ENCODE measurements at places on chromosomes 5 and 9.

DNA sequence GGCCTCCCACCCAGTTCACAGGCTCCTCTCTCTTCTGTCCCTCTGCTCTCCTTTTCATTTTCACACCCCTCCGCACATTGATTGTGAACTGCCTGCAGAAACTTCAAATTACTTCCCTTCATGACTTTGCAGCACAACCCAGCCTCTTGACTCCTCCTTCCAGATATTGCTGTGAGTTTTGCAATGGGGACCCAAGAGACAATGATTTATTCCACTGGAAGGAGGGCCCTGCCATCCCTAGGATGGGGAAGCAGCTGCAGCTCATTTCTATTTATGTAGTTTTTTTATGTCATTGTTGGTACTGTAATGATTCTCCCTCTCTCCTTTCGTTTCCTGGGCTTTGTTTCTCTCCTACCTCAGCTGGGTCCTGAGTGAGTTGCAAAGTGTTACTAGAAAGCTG is 364.9 kb downstream of the ICE1 start:
- no peak for DNase-seq

DNA sequence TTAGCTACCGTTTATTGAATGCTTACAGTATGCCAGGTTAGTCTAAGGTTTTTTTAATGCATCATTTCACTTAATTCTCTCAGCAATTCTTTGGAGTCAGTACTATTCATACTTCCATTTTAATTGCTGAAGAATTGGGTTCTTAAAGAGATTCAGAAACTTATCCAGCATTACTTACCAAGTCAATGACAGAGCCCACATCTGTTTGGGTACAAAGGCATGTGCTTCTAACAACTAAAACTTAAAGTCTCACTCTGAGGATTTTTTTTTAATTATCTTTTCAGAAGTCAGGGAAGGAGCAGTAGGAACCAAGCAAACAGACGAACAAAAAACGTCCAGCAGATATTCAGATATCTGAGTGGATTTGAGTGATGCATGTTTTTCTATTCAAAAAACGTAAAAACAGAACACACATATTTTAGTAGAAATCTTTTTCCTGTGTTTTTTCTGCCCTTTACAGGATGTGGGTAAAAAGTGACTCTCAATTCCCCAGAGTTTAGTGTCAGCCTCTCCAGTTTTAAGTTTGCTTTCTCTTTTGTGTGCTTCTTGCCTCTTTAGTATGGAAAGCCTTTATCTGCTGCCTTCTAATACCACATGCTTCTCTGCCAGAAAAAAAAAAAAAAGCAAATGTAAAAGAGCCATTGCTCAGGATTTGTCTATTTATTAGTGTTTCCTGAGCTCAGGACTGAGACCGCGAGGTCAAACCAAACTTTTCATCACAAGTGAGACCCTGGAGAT is 118.0 kb downstream of the PRKACG start:
- no peak for DNase-seq

DNA sequence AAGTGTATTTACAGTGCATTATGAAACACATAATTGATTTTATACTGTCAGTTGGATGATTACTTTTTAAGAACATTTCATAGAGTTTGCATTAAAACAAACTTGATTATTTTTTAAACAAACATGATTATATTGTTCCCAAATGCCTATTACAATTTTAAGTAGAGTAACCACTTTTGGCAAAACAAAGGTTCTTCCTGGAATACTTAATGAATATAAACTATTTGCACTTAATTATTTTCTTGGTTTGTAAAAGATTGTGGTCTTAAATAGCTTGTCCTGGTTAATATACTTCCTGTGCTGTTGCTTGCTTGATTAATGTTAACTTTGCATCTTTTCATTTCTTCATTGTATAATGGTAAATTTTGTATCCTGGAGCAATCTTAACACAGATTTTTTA is 180.0 kb downstream of the CDH12 start:
- no peak for DNase-seq

GRCh38 chr9:133306242-133307204 is 29.5 kb downstream of the SURF6 start:
- DNase-seq: no peak

DNA sequence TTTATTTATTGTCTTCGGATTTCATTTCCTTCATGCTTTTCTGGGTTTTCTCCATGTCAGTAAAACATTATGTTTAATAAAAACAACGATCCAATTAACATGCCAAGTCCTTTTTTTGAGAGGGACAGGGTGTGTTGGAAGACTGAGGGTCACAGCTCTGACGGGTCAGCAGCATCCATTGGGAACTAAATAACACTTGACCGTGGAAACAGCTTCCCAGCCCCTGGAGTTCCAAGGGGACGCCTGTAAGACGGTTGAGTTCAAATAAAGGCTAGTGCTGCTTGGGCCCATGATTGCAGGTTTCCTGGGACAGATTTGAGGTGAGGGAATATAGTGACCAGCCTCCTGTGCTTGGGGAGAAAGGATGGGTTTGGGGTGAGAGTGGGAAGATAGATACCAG is 30.4 kb upstream of the NEURL1B start:
- DNase-seq: no peak

DNA sequence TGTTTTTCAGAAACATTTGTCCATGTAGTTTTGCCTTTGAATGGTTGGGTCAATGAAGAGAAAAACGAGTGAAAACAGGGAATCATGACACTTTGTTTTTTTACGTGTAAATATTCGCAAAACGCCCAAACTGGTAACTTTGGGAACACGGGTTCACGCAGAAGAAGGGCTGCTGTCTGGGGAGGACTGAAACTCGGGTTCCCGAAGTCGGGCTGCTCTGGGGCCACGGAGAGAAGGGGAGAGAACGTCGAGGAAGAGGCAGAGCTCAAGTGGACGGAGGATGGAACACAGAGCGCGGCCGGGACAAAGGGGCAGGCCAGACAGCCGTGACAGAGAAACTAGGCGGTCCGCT is 478 bp upstream of the SETD9 start:
- DNase-seq: no peak

DNA sequence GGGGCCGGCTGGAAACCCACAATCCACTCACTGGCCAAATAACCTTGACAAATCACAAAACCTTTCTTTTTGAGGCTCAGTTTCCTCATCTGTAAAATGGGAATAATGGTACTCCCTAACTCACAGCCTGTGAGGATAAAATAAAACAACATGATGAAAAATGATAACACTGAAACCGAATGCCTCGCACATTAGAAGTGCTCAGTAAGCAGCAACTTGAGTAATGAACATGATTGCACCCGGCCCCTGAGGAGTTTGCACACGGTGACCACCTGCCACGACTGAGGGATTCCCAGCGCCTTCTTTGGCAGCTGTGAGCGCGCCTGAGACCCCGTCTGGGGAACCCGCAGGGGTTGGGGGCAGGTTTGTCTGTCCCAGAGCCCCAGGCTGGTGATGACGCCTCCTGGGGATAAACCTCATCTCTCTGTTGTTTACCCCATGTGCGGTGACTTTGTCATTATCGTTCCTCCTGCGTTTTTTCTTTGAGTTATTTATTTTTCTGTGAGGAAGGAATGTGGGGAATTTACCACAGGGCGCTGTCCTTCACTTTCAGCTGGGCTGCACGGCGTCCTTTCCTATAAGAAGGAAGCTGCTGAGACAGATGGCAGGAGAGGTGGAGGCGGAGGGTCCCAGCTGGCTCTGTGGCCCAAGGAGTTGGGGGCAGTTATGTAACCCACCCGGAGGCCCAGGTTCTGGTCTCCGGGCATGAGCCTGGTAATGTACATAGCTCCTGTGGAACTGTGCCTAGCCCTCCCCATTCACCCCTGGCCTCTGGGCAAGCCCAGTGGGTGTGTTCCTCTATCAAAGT is 3.0 kb upstream of the SYNPO start:
- peak; percentile 84 for DNase-seq

- no peak for DNase-seq
These were observed 88.2 kb upstream of the KLF9 start for GRCh38 chr9:70502690-70503089.

DNA sequence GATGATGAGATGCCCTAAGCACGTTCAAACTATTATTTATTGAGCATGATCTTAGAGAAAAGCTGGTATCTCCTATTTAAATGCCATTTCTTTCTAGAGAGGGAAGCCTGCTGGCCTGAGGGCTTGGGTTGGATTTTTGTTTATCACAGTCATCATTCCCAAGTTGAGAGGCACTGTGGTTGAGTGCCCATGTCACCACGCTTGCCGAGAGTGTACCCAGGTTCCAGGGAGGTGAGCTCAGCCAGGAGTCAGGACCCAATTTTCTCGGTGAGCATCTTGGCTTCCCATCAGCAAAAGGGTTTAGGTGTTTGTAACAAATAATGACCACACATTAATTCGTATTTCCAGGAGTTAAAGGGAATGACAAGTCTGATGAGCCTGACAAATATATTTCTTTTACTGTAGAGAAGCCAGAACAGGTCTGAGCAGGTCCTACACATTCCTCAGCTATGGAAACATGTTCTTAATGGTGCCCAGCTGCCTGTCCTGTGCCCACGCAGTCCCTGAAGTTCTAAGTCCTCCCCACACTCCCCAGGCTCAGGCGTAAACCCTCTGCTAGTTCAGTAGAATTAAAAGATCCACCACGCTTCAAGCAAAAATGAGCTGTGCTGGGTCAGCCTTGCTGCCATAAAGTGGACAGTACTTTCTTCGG is 258.9 kb upstream of the IRX2 start:
- no peak for DNase-seq

DNA sequence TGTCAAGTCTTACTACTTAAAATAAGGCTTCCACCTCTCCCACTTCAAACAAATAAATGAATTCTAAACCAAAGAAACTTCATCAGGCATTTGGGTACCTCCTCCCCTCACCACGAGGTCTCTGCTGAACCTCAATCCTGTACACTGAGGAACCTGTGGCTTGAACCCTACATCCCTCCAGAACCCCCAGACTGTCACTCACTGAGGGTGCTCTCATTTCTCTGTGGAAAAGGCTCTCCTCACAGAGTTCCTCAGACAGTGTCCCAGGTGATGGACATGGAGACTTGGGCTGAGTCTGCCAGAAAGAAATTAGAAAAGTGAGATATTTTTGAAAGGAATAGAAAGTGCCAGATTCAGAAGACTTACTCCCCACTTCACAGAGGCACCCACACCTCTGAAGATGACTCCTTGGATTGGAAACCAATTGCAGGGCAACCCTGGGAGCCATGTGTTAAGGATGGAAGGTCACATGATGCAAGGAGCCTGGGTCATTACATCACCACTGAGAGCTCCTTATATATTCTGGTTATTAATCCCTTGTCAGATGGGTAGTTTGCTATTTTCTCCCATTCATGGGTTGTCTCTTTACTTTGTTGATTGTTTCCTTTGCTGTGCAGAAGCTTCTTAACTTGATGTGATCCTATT is 19.8 kb downstream of the MLANA start:
- no peak for DNase-seq

DNA sequence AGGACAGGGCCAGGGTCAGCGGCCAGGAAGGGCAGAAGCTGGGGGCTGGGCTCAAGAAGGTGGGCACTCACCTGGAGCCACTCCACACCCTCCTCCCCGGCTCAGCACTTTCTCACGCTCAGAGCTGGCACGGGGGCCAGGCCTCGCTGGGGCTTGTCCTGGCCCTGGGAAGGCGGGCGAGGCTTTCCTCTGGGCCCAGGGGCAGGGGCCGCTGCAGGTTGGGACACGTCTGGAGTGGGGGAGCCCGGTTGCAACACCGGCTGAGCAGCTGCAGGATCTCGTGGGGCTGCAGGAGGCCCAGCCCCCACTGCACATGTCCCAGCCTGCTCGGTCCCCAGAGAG is 38.9 kb upstream of the EGFL7 start:
- no peak for DNase-seq

DNA sequence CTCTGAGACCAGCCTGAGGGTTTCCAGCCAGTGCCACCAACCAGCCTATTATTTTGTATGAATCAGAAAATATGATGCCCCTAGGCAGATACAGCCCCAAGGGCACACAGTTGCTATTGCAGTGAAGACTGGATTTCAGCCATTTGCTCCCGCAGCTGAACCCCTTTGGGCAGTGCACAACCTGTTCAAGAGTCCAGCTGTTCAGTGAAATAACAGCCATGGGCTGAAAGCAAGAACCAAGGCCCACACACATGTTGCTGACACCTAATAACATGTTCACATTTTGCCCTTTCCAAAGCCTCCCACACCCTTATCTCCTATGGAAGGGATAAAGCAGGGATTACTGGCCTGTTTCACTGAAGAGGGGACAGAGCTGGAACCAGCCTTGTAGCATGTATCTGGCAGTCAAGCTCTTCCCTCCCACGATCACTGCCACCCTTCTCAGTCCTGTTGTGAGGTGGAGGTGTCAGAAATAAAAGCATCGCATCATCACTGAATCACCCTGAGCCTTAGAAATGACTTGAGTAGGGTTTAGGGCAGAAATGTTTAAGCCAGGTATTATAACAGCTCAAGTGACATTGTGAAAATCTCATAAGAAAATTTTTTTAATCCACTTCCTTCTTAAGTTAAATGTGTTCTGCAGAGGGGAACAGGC is 137.1 kb upstream of the FSTL4 start:
- no peak for DNase-seq

- no peak for DNase-seq
These were observed 241.4 kb downstream of the PBX3 start for GRCh38 chr9:125988479-125989050.

DNA sequence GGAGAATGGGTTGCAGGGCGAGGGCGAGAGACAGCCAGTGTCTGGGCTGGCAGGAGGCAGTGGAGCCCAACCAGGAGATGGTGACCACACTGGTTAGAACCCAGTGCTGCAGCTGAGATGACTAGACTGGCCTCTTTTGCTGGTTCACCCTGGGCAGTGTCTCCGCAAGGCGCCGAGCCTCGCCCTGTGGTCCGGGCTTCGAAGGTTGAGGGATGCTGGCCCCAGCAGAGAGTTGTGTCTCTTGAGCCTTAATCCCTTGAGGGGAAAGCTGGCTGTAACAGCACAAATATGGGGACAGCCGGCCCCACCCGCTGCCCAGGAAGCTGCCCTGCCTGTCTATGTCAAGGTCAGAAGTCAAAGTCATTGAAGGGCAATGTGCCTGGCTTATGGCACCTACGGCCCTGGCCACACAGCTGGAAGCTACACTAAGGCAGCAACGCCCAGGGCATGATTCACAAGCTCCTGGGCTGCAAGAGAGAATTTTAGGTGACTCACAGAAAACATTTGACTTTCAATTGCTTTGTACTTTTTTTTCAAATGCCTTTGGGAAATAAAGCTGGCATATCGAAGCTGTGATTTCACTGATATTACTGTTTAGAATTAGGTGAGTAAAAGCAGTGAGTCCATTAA is 33.3 kb downstream of the NKX2-5 start:
- peak; percentile 77 for DNase-seq

DNA sequence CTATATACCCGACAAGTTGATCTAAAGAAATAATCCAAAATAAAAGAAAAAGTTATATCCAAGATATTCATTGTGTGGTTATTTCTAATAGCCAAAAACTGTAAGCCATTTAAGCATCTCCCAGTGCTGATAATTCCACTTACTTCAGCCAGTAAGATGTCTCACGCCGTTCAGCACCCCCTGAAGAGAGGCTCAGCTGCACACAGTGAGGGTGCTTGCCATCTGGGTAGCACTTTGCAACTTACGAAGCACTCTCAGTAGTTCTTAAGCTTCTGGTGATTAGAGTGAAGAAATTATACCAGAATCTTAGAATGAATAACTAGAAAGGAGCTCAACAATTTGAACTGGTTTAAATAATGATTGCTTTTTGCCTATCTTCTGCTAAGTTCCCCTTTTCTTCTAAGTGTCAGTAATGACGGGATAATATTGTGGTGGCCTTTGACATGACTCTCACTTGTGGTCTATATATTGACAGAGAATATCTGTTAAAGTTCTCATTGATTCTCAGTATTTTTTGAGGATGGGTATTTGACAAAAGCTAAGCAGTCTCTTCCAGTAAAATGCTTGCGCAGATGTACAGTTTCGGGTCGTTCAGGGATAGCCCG is 26.2 kb upstream of the LTC4S start:
- DNase-seq: no peak

GRCh38 chr9:113548221-113549041 is 84.9 kb downstream of the RGS3 start:
- DNase-seq: no peak

- peak; percentile 43 for DNase-seq
These were observed 46.7 kb downstream of the GARNL3 start for GRCh38 chr9:127311239-127311741.

Measured in LoVo (cell line).